ENCODE measurements at places on chromosomes 4 and X. TPM values are rescaled to one million over a fixed set of nuclear protein-coding genes. Genes with fewer than 3 reads are reported as not detected.

The NDUFC1 gene
- total RNA-seq = 38.8 TPM

The ZNF280C gene
- 5.0 TPM for total RNA-seq

The CXCL5 gene
- 0.57 TPM for total RNA-seq

The KIT gene
- 18.7 TPM for total RNA-seq

- no peak for DNase-seq
Measured at GRCh38 chr4:2947926-2948325, 15.3 kb downstream of the NOP14 start.

The EGF gene
- 0.54 TPM for total RNA-seq

DNA sequence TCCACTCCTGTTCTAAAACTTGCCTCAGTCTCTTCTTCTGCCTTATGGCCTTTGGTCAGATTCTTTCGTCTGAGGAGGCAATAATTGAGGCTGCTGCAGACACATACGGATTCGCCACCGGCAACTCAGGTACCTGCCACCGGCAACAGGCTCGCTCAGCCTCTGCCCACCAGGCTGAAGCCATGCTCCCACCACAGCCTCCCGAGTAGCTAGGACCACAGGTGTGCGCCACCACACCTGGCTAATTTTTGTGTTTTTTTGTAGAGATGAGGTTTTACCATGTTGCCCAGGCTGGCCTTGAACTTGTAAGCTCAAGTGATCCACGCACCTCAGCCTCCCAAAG lies 26.6 kb downstream of the TNIP2 start:
- no peak for DNase-seq

The ATP5ME gene
- total RNA-seq = 152 TPM

The TEX11 gene
- total RNA-seq = not detected

DNA sequence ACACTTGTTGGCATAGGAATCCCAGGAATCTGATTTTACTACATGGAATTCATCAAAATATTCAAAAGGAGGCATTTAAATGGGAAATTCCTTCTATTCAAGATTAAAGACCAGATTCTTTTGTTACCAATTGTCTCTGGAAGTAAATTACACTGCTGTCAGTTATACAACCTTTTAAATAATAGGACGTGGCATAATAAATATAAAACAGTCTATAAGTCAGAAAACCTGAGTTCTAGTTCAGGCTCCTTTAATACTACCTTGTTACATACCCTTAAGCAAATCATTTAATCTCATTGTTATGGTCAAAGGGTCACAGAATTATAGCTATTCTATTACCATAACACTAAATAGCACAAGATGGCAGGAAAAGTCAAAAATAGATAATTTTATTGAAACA lies 18.8 kb downstream of the COL4A6 start:
- no peak for DNase-seq

The MGARP gene
- total RNA-seq = 3.7 TPM

DNA sequence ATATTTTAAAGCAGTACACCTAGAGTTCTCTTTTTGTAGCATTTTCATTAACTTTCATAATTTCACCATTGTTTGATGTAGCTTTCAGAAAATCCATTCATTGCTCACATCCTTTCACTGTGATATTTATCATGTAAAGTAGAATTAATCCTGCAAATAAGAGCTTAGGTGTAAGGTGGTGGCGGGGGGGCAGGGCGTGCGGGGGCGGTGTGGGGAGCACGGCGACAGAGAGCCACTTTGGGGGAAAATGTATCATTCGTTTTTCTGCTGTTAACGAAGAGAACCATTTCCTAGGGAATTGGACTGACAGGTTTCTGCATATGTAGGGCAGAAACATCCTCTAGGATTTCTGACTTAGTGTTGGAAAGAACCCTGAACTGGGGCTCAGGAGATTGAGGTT lies 82.6 kb upstream of the BRS3 start:
- DNase-seq = no peak

The FAT4 gene
- 48.0 TPM for total RNA-seq

DNA sequence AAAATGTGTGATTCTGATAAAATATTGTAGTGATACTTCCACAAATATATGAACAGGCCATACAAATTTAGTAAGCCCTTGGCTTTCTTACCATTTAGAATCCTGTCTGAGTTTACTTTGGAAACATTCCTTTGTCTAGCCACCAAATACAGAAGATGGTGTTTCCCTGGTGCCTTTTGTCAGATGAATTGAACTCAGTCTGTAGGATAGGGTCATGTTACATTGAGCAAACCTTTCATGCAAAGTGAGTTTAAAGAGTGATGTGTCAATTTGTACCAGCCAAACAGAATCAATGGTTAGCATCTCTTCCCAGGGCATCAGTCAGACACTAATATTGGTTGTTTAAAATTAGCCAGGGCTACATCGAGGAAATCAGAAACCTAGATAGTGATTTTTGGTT lies 1443.4 kb downstream of the ARAP2 start:
- no peak for DNase-seq

DNA sequence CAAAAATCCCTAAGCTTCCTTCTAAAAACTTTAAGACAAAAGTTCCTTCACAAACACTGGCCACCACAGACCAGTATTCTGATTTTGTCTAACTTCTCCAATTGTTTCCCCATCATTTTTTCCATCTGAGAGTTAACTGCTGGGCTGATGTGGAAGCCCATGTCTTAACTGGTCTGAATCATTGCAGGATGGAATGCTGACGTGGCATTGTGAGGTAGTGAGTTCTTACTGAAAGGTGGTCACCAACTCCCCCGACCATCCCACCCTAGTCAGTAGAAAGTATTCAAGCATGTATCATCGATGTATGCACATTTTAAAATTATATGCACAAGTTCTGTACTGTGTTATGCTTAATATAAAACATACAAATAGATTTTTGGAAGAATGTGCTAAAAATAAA lies 99.1 kb upstream of the SMIM10 start:
- DNase-seq = no peak

The PAGE5 gene
- not detected for total RNA-seq

The FAM47E gene
- 2.4 TPM for total RNA-seq

The PDCL2 gene
- total RNA-seq = not detected

GRCh38 chr4:74038425-74039314 lies at the start of gene CXCL3:
CXCL3 (minus strand) TSS chr4:74038689; CDS start chr4:74038611, 78 bp downstream.
- peak; percentile 89 for DNase-seq

DNA sequence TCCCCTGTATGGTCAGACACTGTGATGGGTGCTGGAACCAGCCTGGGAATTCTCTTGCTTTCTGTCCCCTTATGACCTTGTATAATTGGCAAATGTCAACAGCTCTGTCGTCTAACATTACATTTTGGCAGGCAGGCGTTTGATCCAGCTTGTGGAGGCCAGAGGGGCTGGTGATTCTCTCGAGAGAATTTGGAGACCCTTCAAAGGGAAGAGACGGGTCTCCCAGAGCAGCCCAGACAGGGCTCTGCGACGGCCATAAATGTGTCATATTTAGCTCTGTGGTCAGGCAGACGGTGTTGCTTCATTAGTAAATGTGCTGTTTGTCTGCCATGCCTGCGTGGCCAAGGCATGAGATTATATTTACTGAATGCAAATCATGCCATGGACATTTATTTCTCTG lies 68.7 kb downstream of the SORCS2 start:
- no peak for DNase-seq

The TMPRSS11E gene
- total RNA-seq = not detected

The ARR3 gene
- not detected for total RNA-seq

The ADH6 gene
- total RNA-seq = 0.84 TPM

- DNase-seq = no peak
Measured at GRCh38 chrX:39335513-39336235, 534.4 kb downstream of the MID1IP1 start.

GRCh38 chr4:150217808-150218207 lies 139.6 kb downstream of the DCLK2 start:
- DNase-seq = no peak

The CYTL1 gene
- 4.3 TPM for total RNA-seq

The TSPAN7 gene
- 71.1 TPM for total RNA-seq

- DNase-seq = no peak
Measured at GRCh38 chrX:75603833-75604232, 81.0 kb upstream of the ZDHHC15 start.

The SPANXB1 gene
- not detected for total RNA-seq

GRCh38 chr4:40333921-40334352 lies 1.2 kb upstream of the CHRNA9 start:
- DNase-seq = no peak

The CCDC110 gene
- 3.0 TPM for total RNA-seq

The FRMPD4 gene
- total RNA-seq = not detected

GRCh38 chr4:85784348-85784747 lies 309.4 kb downstream of the ARHGAP24 start:
- DNase-seq = no peak

- no peak for DNase-seq
Measured at GRCh38 chr4:107380190-107380589, 339.8 kb downstream of the PAPSS1 start.

The MMAA gene
- 8.8 TPM for total RNA-seq

The RPA4 gene
- 3.0 TPM for total RNA-seq

GRCh38 chr4:186669159-186669731 lies 54.4 kb downstream of the FAT1 start:
- DNase-seq = no peak

The XAGE5 gene
- not detected for total RNA-seq

DNA sequence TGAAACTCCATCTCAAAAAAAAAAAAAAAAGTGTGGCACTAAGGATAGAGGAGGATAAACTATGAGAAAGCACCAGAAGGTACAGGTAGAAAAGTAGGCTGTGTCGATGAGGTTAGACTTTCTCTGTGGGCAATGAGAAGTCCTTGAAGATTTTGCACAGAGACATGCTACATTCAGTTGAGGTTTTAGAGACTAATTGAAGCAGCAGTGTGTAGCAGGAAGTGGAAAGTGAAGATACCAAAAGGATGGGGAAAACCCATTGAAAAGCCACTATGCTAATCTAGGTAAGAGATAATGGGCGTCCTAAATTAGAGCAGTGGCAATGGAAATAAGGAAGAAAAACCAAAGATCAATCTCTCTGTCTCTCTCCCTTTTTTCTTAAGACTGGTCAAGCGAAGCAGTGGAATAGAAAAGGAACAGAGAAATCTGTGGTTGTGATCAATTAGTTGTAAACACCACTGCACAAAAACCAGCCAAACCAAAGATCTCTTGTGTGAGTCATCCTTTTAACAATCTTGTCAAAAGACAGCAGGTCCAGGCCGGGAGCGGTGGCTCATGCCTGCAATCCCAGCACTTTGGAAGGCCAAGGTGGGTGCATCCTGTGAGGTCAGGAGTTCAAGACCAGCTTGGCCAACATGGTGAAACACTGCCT lies 3.5 kb downstream of the SPINK2 start:
- no peak for DNase-seq

The ARHGEF38 gene
- total RNA-seq = not detected

DNA sequence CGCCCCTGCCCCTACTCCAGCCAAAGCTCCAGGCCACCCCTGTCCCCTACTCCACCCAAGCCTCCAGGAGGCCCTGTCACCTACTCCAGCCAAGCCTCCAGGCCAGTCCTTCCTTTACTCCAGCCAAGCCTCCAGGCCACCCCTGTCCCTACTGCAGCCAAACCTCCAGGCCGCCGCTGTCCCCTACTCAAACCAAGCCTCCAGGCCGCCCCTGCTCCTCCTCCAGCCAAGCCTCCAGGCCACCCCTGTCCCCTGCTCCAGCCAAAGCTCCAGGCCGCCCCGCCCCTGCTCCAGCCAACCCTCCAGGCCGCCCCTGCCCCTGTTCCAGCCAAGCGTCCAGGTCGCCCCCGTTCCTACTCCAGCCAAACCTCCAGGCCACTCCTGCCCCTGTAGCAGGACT lies 5.1 kb upstream of the ASMT start:
- peak; percentile 75 for DNase-seq

GRCh38 chr4:10403633-10404445 lies 53.4 kb downstream of the ZNF518B start:
- DNase-seq = no peak

GRCh38 chr4:182547435-182547834 lies 304.2 kb downstream of the TENM3 start:
- DNase-seq = no peak

- DNase-seq = no peak
Measured at GRCh38 chr4:140255927-140256326, 101.9 kb upstream of the MAML3 start.

GRCh38 chr4:78370631-78371372 lies 180.8 kb upstream of the ANXA3 start:
- no peak for DNase-seq

DNA sequence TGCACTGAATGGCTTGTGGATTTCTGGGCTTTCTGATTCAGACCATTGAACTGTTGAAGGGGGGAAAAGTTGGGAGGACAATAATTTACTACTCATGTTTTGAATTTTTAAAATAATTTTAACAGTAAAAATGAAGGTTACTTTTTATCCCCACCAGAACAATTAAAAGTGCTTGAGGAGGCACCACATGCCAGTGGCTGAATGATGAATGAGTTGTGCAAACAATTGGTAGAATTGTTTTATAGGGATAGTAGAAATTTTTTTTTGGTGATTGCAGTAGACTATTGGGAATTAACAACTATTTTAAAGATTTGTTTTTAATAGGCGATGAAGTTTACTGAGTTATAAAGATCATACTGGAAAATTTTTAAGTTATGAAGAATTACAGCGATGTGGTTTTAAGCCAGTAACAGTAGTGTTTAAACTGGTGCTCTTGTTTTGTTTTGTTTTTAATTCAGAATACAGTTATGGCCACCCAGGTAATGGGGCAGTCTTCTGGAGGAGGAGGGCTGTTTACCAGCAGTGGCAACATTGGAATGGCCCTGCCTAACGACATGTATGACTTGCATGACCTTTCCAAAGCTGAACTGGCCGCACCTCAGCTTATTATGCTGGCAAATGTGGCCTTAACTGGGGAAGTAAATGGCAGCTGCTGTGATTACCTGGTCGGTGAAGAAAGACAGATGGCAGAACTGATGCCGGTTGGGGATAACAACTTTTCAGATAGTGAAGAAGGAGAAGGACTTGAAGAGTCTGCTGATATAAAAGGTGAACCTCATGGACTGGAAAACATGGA lies 2.7 kb downstream of the REST start:
- DNase-seq = no peak

DNA sequence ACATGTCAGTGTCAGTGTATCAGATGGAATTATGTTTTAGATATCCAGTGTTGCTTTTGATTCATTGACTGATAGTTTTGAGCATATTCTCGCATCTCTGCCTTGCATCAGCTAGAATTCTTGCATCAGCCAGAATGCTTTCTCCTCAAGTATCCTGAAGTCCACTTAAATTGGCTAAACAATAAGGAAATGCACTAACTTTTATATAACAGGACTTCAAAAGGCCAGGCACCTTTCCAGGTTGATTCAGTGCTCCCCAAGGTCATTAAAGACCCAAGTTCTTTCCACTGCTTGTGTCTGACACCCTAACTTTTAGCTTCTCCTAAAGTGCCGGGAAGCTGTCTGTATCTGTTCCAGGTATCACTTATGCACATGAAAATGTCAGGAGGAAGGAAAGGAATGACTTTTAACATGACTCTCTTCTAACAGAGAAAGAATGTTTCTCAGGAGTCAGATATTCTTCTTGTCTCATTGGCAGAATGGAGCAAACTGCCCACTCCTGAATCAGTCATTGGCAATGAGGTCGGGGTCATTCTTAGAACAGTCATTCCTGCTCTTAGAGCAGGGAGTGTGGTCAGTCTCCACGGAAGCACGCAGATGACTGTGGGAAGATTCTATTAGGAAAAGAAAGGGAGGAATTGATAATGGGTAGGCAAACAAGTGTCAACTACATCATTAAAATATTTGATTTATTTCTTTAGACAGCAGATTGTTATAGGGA lies 92.9 kb upstream of the TLL1 start:
- DNase-seq = no peak

The LINC00632 gene
- 1,175 TPM for total RNA-seq

The TMEM47 gene
- 287 TPM for total RNA-seq

- no peak for DNase-seq
Measured at GRCh38 chr4:3239998-3240920, 8.7 kb upstream of the MSANTD1 start.

The SORCS2 gene
- total RNA-seq = 2.3 TPM

The ETNPPL gene
- not detected for total RNA-seq

- no peak for DNase-seq
Measured at GRCh38 chrX:96004386-96004785, 680.3 kb upstream of the DIAPH2 start.

Data from aorta (tissue), 5 donors.